Osteocyte (in vitro differentiated cells): ENCODE measurements at places on chromosomes 6 and 20.
A peak's percentile ranks its signal among the peaks of the same experiment; 100 is the strongest.

DNA sequence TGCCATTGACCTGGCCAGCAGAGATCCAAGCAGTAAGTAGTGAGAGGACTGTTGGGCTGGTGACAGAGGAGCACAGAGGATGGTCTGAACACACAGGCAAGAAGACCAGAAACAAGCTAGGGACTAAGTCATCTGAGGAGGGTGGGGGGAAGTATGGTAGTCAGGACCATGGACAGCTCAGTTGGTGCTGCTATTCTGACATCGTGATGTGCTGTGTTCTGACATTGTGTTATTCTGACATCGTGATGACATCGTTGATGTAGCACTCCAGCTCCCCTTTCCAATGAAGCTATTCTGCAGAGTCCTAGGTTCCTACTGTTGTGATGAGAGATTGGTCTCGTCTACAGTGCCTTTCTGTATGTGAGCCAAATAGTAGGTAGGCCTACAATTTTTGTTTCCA lies 28.7 kb downstream of the CFAP206 start:
- DNase-seq, result no peak

GRCh38 chr6:149334682-149335160 lies 17.2 kb downstream of the TAB2 start:
- no peak for DNase-seq

DNA sequence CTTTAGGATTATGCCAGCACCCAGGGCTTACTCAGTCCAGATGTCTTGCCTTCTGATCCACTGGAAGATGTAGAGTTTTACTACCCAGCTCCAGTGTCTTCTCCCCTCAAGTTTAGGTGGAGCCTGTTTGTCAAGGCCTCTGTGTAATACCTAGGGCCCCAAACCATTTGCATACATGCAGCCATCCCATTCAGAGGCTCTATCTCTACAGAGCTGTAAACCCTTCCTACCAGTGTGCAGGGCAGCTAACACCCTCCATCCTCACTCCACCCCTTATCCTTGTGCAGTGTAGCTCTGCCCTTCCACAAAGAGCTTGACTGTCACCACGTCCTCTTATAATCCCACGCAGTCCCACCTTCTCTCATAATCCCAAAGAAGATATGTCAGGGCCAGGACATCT lies 84.8 kb upstream of the SHLD1 start:
- no peak for DNase-seq

DNA sequence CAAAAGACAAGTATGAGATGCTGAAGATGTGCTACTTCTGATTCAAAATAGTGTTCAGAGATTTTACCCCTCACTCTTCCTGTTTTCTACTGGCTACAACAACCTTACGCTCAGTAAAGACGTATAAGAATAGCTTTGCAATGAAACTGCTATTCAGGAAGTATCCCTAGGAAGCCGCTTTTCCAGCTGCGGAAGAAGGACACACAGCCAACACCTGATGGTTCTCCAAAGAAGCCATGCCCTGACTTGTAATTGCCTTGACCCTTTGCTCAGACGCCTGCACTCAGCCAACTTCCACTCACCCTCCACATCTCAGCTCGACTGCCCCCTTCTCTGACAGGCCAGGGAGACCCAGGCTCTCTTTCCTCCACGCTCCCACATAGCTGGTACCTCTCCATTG lies 111.6 kb downstream of the DTNBP1 start:
- DNase-seq, result no peak

DNA sequence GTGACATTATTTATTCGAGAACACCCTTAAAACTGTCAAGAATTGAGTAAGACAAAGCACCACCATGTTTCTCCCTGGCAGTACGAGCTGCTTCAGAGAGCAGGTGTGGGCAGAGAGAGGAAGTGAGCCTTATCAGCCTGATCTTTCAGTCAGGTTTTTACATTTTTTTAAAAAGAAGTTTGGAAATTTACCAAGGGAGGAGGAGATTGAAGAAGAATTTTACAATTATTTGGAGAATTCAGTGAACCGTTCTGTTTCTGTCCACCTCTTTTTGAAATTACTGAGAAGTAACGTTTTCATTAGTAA lies 75.5 kb downstream of the ZDHHC14 start:
- no peak for DNase-seq

GRCh38 chr6:25652007-25652515 lies at the start of gene SCGN:
Gene SCGN, plus strand, starts transcription at chr6:25652215. Its CDS starts 189 bp downstream, at chr6:25652404.
- peak; percentile 89 for DNase-seq

DNA sequence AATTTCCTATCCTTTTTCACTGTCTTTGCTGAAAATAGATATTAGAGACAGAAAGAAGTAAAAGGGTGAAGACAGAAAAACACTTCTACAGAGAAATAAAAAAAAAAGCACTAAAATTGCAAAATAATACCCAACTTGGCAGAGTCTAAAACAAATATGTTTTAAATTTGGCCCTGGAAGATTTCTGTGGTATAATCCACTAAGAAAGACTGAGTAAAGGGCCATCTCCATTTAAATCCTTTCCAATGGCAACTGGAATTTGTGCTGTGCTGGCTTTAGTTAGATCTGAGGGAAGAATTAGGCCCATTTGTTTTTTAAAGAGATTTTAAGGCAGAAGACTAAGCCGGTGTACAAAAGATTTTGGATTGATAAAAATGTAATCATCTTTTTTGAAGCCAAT lies 321.2 kb downstream of the GJA1 start:
- no peak for DNase-seq

GRCh38 chr6:159879856-159880255 lies 10.9 kb upstream of the MAS1 start:
- DNase-seq, result peak; percentile 44

DNA sequence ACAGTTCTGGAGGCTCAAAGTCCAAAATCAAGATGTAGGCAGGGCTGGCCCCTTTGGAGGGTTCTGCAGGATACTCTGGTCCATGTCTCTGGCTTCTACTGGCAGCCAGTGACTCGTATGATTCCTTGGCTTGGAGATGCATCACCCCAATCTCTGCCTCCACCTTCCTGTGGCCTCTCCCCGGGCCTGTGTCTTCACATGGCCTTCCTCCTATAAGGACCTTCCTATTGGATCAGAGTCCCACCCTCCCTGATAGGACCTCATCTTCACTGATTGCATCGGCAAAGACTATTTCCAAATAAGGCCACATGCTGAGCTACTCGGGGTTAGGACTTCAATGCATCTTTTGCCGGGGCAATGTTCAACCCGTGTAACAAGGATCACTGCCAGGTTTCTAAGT lies 509.0 kb downstream of the CD83 start:
- no peak for DNase-seq

DNA sequence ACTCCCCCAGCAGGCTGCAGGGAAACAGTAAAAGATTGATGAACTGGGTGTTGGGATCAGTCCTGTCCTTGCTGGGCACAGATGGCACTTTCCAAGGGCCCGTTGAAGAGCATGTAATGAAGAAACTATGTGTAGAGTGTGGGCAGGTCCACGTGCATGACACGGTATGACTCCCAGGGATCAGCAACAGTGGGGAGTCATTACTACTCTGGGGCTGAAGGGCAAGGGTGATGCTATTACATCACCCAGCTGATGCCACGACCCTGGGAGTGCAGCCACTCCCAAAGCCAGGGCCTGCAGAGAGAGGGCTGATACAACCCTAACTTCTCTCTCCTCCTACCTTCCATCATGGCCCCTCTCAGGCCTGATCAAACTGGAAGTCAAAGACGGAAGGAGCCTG lies 20.1 kb downstream of the KCNK17 start:
- DNase-seq, result no peak

DNA sequence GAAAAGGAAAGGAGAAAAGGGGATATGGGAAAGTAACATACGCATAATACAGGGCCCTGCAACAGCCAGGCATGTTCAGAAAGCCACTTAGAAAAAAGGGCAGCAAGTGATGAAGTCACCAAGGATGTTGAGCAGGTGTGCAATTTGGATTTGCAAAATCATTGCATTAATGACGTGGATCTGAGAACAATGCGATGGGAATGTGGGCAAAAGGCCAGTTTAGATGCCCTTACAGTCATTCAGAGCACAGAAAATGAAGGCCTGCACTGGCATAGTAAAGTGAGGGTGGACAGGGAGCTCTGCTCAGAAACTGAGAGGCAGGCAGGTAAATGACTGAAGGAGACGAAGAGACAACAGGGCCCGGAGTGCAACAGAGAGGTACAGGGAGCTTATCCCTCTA lies 123.7 kb upstream of the NHSL1 start:
- DNase-seq, result no peak

- DNase-seq, result no peak
Measured at GRCh38 chr20:34948030-34948429, 7.6 kb downstream of the GSS start.

- DNase-seq, result no peak
Measured at GRCh38 chr6:72271531-72271930, 350.3 kb upstream of the KCNQ5 start.

- DNase-seq, result no peak
Measured at GRCh38 chr6:167485186-167485978, 160.5 kb downstream of the TTLL2 start.

- no peak for DNase-seq
Measured at GRCh38 chr6:101296169-101296960, 97.1 kb upstream of the GRIK2 start.
